Activated T-helper 2 cell treated with anti-CD3 and anti-CD28 coated beads, Interferon-gamma antibody, Interleukin-2, Interleukin-4, amounts not matched to agents 10 μg/mL and 5 μg/mL and 100 μg/mL, durations not matched to agents 14 hours and 24 hours and 36 hours (primary cell): ENCODE measurements at places on chromosomes 11 and 22. TPM values are rescaled to one million over a fixed set of nuclear protein-coding genes. Genes with fewer than 3 reads are reported as not detected.

The ANO9 gene
- 35.4 and 36.9 TPM in 2 replicates for total RNA-seq

DNA sequence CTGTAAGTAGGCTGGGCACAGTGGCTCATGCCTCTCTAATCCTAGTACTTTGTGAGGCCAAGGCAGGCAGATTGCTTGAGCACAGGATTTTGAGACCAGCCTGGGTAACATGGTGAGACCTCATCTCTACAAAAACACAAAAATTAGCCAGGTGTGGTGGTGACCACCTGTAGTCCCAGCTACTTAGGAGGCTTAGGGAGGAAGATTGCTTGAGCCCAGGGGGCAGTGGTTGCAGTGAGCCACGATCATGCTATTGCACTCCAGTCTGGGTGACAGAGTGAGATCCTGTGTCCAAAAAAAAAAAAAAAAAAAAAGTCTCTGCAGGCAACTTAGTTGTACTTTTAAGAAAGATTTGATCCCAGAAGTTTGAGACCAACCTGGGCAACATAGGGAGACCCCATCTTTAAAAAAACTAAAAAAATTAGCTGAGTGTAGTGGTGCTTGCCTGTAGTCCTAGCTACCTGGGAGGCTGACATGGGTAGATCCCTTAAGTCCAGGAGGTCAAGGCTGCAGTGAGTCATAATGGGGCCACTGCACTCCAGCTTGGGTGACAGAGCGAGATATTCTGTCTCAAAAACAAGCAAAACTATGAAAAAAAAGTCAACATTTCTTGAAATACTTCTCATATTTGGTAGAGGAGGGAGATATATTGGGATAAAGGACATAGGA lies 10.5 kb downstream of the ATM start:
- H3K36me3 ChIP-seq, result peaks cover 70% of the 10 kb centered on the region
- H3K27ac ChIP-seq, result peak overlapping the region; percentile 28
- H3K4me3 ChIP-seq, result no peak overlapping the region
- H3K4me1 ChIP-seq, result peaks cover 36% of the 10 kb centered on the region

GRCh38 chr11:67696998-67697397 lies 22.6 kb upstream of the ALDH3B2 start:
- no peak overlapping the region for H3K27ac ChIP-seq
- H3K27me3 ChIP-seq, result peaks cover 12% of the 10 kb centered on the region
- H3K36me3 ChIP-seq, result no peaks in the 10 kb centered on the region
- DNase-seq, result no peak
- no peaks in the 10 kb centered on the region for H3K4me1 ChIP-seq

GRCh38 chr11:128517451-128518230 lies 69.7 kb downstream of the ETS1 start:
- peak overlapping the region; percentile 97 for H3K4me3 ChIP-seq
- peaks cover 95% of the 10 kb centered on the region for H3K36me3 ChIP-seq
- H3K27me3 ChIP-seq, result no peaks in the 10 kb centered on the region
- H3K27ac ChIP-seq, result peak overlapping the region; percentile 90
- no peak for DNase-seq
- peaks cover 56% of the 10 kb centered on the region for H3K4me1 ChIP-seq

DNA sequence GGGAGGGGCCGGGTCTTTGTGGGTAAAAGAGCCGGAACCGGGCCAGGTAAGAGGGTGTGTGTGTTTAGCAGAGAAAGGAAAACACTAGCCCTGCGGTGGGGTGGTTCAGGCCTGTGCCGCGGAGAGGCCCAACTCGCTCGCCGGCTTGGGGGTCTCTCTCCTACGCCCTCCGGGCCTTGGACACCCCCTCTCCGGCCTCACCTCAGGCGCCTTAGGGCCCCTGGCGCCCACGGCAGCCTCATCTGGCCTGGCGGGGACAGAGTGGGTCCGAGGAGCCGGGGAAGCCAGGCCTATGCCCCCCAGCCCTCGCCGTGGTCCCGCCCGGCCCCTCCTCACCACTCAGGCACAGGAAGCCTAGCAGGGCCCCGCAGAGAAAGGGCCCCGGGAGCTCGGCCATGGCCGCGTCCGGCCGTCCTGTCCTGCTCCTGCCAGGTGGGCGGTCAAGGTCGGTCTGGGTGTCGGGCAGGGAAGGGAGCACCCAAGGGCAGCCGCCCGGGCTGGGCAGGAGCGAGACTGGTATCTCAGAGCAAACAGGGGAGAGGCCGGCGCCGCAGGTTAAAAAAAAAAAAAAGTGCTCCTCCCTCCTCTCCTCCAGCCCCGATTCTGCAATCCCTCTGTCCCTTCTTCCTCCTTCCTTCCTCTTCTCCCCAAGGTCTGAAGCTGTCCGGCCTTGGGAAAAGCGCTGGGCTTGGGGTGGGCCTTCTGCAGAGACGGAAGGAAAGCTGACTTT lies at the start of gene VSIG2:
VSIG2 (minus strand) TSS at position 515 of the 730 bp plus-strand sequence; CDS start at position 397, 118 bp downstream.
- no peak for DNase-seq
- H3K27ac ChIP-seq, result no peak within 1 kb of the TSS
- no peak within 1 kb of the TSS for H3K4me3 ChIP-seq

DNA sequence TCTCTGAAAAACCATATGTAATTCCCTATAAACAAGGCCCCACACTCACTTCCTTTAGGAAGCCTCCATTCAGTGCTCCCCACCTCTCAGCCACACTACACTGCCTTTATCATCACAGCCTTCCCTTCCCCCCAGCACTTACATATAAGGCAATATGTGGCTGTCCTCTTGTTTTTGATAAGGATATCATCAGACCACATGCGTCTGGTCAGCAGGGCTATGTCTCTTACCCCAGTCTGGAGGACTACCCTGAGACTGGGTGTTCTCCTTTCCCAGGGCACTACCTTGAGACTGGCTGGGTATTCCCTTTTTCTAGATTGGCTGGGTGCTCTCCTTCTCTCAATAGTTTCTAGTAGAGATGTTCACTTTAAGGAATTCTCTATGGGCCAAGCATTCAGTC lies 7.8 kb downstream of the KCNE3 start:
- H3K4me3 ChIP-seq, result no peak overlapping the region
- DNase-seq, result no peak
- H3K36me3 ChIP-seq, result no peaks in the 10 kb centered on the region
- H3K27ac ChIP-seq, result no peak overlapping the region
- no peaks in the 10 kb centered on the region for H3K27me3 ChIP-seq
- H3K4me1 ChIP-seq, result no peaks in the 10 kb centered on the region

DNA sequence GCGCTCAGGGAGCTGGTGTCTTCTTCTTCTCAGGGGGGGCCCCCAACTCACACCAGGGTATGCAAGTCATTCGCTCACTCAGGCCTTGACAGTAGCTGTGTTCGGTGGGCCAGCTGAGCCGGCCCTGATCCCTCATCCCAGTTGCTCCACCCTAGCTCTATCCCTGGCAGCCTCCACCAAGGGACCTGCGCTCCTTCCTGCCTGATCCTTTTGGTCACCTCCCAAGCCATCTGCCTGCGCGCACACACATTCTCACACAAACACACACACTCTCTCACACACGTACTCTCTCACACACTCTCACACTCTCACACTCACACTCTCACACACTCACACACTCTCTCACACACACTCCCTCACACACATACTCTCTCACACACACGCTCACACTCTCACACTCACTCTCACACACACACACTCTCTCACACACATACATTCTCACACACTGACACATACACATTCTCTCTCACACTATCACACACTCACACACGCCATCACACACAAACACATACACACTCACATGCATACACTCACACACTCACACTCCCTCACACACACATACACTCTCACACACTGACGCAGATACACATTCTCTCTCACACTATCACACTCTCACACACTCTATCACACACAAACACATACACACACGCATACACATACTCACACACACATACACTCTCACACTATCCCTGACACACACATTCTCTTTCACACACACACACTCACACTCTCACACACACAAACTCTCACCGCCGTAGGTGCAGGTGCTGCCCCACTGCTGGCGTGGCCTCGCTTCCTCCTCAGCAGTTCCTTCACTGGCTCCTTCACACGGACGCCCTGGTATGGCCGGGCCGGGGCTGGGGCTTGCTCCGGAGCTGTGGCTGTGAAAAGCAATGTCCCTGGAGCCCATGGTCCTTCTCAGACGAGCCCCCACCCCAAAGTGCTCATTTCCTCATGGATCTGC lies 20.8 kb downstream of the POU2AF1 start:
- no peak overlapping the region for H3K4me3 ChIP-seq
- no peak for DNase-seq
- no peak overlapping the region for H3K27ac ChIP-seq
- peaks cover 24% of the 10 kb centered on the region for H3K36me3 ChIP-seq
- H3K4me1 ChIP-seq, result peaks cover 10% of the 10 kb centered on the region

GRCh38 chr11:58902881-58903280 lies 36.4 kb upstream of the GLYATL1 start:
- no peak overlapping the region for H3K27ac ChIP-seq
- H3K27me3 ChIP-seq, result peaks cover 44% of the 10 kb centered on the region
- H3K36me3 ChIP-seq, result no peaks in the 10 kb centered on the region
- no peaks in the 10 kb centered on the region for H3K4me1 ChIP-seq

- H3K4me1 ChIP-seq, result peaks cover 35% of the 10 kb centered on the region
- H3K27me3 ChIP-seq, result no peaks in the 10 kb centered on the region
- no peaks in the 10 kb centered on the region for H3K36me3 ChIP-seq
- no peak for DNase-seq
- H3K27ac ChIP-seq, result peak overlapping the region; percentile 53
Measured at GRCh38 chr11:47924184-47924691, 56.1 kb upstream of the PTPRJ start.

- peaks cover 26% of the 10 kb centered on the region for H3K4me1 ChIP-seq
- peak; percentile 61 for DNase-seq
- H3K36me3 ChIP-seq, result no peaks in the 10 kb centered on the region
- H3K27ac ChIP-seq, result peak overlapping the region; percentile 52
- peak overlapping the region; percentile 83 for H3K4me3 ChIP-seq
Measured at GRCh38 chr22:38202437-38203089, 769 bp downstream of the MAFF start.

DNA sequence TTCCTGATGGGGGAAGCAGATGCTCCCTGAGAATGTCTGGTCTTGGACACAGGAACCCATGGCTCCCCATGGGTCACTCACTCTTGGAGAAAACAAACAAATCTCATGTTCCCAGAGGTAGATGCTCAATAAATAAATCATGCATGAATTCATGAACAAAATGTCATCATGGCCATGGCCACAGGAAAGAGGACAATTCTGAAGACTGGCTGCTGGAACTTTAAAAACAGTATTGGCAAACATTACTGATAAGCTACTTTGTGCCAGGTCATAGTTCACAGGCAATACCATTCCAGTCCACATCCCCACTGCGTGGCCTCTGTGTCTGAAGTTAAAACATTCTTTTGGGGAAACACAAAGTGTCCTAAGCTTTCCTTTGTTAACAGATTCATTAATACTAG lies 9.2 kb upstream of the SMIM35 start:
- H3K4me3 ChIP-seq, result no peak overlapping the region
- H3K27ac ChIP-seq, result no peak overlapping the region
- no peaks in the 10 kb centered on the region for H3K4me1 ChIP-seq
- H3K36me3 ChIP-seq, result no peaks in the 10 kb centered on the region
- H3K27me3 ChIP-seq, result peaks cover 9% of the 10 kb centered on the region

DNA sequence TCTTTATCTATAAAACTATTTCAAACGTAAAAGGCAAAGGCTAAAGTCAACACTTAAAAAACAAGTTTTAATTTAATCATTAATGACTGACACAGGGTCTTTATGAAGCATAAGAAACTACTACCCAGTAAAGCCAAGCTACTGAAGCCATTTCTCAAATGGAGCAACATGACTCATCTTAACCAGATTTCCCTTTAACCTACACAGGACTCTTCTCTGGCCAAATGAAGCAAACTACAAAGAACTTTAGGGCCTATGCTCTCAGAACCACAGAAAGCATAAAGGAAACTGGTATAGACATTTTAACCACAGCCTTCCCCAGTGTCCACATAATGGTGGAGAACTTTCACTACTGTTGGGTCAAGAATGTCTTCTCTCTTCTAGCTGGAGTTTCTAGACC lies 34.7 kb downstream of the ALG9 start:
- peaks cover 10% of the 10 kb centered on the region for H3K4me1 ChIP-seq
- peaks cover 50% of the 10 kb centered on the region for H3K36me3 ChIP-seq
- no peak overlapping the region for H3K4me3 ChIP-seq
- no peaks in the 10 kb centered on the region for H3K27me3 ChIP-seq
- no peak for DNase-seq
- H3K27ac ChIP-seq, result no peak overlapping the region

DNA sequence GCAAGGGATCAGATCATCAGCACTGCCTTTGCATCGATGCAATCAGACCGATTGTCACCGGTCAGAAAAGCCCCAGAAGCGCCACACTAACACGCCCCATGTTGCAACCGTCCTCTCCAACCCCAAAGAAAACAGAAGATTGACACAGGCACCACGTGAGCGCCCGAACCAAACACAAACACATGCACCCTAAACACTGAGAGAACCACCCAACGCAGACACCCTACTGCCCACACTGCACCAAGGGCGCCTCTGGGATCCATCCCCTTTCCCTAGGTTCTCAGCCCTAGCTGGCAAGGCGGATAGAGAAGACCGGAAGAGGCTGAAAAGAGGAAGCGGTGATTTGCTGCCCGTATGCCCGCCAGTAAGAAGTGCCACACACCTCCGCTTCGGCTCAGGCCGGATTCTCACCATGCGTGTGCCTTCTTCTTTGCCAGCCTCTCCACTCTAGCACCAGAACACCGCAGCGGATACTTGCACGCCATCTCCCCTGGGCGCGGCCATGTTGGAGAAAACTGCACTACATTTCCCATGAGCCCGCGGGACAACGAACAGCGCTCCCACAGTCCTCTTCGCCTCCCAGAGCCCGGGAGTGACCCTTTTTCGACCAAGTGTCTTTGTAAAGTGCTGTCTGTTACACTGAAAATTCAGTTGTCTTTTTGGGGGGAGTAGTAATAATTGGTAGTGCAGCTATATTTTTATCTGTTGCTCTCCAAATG lies at the start of gene ALKBH8:
ALKBH8 (minus strand) TSS at position 517 of the 719 bp plus-strand sequence. CDS start 4,842 bp downstream, outside the sequence.
- no peaks in the 10 kb centered on the region for H3K27me3 ChIP-seq
- peak within 1 kb of the TSS; percentile 88 for H3K4me3 ChIP-seq
- H3K4me1 ChIP-seq, result peaks cover 49% of the 10 kb centered on the region
- DNase-seq, result peak; percentile 69

DNA sequence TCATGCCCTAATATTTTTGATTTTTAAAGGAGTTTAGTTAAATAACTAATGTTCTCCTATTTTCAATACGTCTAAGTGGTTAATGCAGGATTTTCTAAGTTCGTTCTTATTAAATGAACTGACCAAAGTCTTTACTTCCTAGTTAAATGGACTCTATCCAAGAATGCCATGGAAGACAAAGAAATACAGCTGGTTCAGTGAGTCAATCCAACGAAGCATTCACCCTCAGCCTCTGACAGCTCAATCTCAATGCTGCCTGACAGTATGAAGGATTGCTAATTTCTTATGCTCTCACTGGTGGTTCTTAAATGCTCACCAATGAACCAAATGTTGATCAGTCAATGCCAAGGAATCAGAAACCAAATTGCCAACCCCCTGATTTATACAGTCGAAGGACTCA lies 219.4 kb downstream of the CADM1 start:
- peaks cover 23% of the 10 kb centered on the region for H3K27me3 ChIP-seq
- no peak for DNase-seq

DNA sequence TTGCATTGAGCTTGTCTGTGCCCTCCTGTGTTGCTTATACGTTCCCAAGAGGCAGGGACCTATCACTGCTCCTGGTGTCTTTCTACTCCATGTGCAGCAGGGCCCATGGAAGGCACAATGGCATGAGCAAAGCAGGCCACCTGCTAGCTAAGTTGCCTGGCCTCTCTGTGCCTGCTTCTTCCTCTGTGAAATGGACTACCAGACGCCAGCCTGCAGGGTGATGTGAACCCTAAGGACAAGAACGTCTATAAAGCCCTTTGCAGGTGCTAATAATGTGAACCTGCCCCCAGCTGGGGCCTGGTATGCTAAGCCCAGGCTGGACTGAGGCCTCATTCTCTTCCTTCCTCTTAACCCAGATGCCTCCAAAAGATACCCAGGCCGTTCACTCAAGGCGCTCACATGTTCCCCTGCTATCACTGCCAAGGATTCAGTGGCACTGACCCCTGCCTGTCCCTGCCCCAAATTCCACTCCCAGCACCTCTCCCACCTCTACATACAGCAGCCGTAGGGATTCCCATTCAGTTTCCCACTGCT lies 4.0 kb downstream of the GUCD1 start:
- H3K4me3 ChIP-seq, result no peak overlapping the region
- DNase-seq, result no peak
- no peak overlapping the region for H3K27ac ChIP-seq
- H3K27me3 ChIP-seq, result no peaks in the 10 kb centered on the region
- H3K4me1 ChIP-seq, result peaks cover 21% of the 10 kb centered on the region
